ENCODE measurements at places on chromosomes 11 and 22.

DNA sequence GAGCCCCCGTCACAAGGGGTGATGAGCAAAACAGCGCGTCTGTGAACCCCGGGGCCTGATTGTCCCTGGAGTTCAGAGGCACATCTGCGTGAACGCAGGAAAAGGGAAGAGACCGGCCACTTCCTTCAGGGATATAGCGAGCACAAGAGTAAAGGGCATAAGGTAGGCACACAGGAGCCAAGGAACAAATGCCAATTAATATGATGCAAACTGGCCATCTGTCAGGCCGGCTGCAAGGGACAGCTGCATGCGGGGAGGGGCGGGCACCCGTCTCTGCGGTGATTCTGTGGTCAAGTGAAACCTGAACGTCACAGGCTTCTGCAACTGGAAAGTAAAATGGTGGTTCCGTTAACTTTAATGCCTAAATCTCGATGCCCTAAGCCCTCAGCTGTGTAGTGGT lies 64.7 kb downstream of the TRIM29 start:
- no peak for DNase-seq

GRCh38 chr22:38881997-38882879 lies 10.2 kb upstream of the CBX6 start:
- no peak for DNase-seq

DNA sequence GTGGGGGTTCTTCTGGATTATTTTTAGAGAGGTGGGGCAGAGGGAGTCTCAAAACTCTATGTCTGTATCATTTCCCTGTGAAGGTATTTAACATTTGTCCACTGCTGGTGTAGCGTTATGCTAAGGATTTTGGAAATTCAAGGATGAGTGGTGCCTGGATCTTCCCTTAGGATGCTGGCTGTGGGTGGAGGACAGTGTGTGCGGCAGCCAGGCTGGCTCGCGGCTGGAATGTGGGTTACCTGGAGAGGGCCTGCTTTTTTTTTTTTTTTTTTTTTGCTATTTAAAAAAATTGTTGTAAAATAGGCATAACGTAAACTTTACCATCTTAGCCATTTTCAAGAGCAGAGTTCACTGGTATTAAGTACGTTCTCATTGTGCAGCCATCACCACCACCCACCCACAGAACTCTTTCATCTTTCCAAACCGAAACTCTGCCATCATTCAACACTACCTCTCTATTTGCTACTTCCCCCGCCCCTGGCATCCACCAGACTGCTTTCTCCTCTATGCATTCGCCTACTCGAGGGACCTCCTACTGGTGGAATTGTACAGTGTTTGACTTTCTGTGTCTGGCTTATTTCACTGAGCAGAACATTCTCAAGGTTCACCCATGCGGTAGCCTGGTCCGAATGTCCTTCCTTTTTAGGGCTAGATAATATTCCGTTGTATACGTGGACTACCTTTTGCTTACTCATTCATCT lies 67.1 kb downstream of the PARVB start:
- no peak for DNase-seq

DNA sequence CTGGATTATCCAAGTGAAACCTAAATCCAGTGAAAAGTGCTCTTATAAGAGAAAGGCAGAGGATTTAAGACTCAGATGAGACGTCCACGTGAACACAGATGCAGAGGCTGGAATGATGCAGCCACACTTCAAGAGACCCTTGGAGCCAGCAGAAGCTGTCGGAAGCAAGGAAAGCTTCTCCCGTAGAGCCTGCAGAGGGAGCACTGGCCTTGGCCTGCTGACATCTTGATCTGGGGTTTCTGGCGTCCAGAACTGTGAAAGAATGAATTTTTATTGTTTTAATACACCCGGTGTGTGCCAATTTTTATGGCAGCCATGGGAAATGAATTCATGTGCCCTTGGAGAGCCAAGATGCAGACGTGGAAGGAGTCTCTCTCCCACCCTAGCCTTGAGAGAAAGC lies 407.0 kb upstream of the B3GAT1 start:
- peak; percentile 18 for DNase-seq

DNA sequence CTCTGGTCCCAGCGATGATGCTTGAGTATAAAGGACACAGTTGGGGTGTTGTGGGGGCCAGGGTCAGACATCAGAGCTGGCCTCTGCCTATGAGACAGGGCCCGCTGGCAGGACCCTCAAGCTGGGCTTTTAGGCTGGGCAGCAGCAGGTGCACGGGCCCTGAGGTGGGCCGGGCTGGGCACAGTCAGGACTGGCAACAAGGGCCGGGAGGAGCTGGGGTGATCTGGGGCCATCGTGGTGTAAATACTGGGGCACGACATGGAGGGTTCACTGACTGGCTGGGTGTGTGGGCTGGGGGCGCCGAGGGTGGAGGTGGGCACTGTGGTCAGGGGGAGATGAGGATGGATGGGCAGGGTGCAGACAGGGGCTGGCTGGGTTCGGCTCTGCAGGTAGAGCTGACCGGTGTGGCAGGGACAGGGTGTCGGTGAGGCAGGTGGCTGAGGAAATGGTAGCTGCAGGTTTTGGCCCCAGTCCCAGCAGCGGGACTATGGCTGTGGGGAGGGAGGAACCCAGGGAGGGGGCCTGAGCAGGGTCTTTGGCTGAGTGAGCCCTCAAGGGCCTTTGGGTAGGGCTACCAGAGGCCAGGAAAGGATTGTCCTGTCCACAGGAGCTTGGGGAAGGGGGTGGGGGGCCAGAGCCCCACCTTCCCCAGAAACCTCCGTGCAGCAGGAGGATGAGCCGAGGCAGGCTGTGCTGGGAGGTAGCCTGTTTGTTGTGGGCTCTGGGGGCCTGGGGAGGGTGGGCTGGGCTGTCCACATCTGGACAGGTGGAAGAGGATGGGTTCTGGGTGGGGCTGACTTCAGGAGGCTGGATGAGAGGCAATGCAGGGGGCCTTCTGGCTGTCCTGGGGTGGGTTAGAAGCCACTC lies 81.4 kb downstream of the KCNQ1 start:
- no peak for DNase-seq

DNA sequence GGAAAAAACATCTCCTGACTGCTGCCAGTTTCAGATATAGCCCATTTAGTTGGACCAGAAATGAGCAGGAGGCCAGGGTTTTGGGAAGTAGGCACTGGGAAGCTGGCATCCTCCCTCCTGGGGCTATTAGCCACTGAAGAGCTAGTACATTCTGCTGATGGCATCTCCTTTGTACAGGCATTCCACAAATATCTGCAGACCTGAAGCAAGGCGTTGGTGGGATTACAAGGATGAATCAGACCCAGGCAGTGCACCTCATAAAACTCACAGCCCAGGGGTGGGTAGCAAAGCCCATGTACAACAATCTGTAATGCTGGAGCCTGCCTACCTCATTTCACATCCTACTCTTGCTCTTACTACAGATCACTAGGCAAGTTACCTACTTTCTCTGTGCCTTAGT lies 27.5 kb upstream of the POU2AF1 start:
- DNase-seq, result no peak

DNA sequence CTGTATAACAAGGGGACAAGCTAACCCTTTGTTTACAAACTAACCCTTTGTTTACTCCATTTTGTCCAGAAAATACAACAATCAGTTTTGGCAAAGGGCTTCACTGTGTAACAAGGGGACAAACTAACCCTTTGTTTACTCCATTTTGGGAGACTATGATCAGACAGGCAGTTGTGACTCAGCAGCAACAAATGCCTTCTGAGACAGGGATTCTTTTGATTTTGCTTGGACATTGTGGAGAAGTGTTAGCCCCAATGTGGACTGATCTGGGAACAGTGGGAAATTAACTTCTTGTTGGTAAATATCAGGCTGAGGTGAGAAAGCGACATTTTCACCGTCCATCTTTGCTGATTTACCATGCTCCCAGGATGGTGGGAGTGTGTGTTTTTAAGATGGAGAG lies 983 bp downstream of the EHF start:
- DNase-seq, result no peak

- DNase-seq, result no peak
These were observed 57.5 kb downstream of the ANO1 start for GRCh38 chr11:70135625-70136059.

DNA sequence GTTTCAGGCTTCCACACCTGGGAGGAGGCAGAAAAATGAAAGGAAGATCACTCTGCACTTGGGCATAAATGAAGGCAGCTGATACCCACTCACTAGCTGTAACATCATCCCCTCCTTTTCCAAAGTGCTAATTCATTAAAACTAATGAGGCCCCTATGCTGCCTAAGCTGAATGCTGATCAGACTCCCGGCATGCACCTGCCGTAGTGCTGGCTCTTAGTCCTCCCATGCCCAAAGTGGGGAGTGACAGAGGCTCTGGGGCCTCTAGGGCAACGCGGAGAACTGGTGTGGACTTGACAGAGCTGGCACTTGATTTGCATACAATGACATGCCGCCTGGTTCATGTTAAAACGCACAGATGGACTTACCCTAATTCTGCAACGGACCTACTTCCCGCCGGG lies 96.5 kb upstream of the NCAM1 start:
- no peak for DNase-seq

GRCh38 chr11:2699185-2699530 lies 636 bp downstream of the KCNQ1OT1 start:
- DNase-seq, result no peak

DNA sequence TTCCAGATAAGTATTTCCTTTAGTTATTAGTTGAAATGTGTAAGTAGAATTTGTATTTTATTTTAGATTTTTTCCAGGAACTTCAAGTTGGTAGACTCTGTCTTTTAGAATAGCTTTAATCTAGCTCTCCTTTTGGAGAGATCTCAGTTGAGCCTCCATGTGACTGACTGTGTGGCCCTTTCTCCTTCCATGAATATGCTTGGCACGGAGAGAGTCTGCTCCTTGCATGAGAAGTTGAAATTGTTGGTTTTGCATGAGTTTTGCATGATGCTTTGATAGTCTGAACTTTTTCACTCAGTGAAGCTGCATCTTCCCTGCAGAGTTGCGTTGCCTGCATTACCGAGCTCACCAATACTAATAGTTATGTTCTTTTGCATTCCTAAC lies 32.8 kb upstream of the CTTN start:
- DNase-seq, result no peak

GRCh38 chr11:36631774-36632173 lies 33.7 kb upstream of the RAG2 start:
- DNase-seq, result no peak

- DNase-seq, result no peak
These were observed 90.0 kb downstream of the BCR start for GRCh38 chr22:23270212-23270733.

- DNase-seq, result no peak
These were observed 26.0 kb upstream of the FAM181B start for GRCh38 chr11:82759649-82760048.

DNA sequence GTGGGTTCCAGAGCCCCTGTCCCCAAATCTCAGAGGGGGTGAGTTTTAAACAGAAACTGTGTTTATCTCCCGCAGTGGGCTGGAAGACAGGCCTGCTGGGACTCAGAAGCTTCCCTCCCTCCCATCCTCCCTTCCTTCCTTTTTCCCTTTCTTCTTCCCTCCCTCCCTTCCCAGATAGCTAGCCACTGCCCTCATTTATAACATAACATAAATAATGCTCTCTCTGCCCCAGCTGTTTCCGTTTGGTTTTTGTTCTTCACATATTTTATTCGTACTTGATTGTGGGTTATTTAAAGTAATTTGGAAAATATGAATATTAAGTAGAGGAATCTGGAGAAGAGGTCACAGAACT lies 140.9 kb downstream of the TEAD1 start:
- no peak for DNase-seq

DNA sequence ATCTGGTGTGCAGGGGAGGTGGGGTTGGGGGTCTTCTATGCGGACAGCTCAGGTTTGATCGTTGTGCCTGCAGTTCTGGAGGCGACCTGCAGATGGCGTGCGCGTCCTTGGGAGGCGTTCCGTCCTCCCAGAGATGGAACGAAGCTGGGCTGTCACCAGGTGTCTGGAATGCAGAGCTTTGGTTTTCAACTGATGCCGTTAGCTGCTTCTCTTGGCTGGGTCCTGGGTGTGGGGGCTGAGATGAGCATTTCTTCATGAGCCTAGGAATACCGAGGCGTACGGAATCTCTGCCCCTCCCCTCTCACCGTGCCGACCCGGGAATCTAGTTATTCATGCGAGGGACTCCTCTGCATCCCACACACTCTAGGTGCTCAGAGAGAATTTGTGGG lies 98.6 kb downstream of the CEP164 start:
- peak; percentile 63 for DNase-seq

- DNase-seq, result no peak
These were observed 1.2 kb downstream of the DDX6 start for GRCh38 chr11:118789501-118790356.

All from NT2/D1 (cell line).